ENCODE measurements at places on chromosomes 2 and 18.

DNA sequence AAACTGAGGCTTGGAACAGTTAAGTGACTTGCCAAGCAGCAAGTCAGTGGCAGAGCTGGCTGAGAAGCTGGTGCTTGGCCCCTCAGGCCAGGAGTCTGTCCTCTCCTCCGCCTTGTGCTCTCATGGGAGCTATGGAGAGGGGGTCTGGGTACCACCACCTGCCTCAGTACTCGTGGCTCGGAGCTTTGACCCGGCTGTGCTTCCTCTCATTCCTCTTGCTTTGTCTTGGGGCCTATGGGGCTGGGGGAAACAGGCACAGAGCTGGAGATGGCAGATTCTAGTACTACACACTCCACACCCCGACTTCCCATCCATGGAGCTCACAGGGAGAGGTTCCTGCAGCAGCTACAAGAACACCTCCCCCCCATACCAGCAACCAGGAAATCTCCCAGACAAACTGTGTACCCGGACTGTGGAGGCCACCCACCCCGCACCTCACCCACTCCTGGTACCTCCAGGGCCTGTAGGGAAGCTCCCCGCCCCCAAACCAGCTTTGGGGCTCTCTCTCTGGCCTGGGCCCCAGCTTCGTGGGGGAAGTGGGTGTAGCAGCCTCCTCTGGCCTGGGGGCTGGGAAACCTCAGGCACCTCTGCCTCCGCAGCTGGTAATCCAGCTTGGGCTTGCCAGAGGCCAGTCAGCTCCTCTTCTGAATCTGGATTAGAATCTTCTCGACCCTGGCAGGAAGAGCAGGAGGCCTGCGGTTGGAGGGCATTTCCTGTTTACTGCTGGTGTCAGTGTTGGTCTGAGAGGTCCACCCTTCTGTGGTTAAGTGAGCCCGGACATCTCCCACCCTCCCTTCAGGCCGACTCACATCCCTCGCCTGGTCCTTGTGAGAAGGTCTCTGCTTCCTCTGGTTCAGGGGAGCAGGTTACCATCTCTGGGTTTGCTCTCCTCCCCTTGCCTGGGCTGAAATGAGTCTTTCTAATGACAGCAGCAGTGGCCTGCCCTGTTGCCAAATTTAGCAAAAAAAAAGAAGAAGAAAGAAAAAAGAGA, 22.3 kb upstream of the RHOB start:
- no peak for DNase-seq

- DNase-seq: no peak
Measured at GRCh38 chr18:63570721-63571120, 16.4 kb upstream of the SERPINB13 start.

- no peak for DNase-seq
Measured at GRCh38 chr2:156279446-156280150, 52.9 kb downstream of the NR4A2 start.

DNA sequence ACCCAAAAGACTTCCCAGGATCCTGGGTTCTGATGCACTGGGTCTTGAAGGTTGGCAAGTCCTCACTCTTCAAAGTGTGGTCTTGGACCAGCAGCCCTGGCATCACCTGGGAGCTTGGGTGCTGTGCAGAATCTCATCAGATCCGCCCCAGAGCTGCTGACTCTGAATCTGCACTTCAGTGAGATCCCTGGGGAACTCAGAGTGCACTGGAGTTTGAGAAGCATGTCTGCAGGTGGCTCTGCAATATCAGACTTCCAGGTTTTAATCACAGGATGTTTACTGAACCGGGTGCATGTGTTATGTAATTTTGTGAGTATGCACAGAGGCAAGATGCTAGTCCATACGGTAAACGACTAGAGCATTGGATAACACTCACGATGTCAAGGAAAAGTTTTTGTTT, 58.0 kb upstream of the BOD1L2 start:
- no peak for DNase-seq

DNA sequence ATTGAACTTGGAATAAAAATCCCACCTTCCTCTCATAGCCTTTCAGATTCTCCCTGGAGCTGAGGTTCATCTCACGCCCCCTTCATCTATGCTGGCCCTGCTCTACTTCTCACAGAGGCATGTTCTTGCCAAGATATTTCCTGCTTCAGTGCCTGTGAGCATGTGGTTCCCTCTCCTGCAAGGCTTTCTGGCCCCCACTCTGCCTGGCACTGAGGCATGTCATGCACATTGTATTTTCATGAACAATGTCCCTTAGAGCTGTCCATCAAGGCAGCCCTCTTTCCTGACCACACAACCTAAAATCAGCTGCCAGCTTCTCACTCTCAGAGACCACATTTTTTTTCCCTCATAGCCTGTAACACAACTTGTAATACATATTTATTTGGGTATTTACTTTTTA, 18.0 kb upstream of the HK2 start:
- no peak for DNase-seq

- no peak for DNase-seq
Measured at GRCh38 chr2:190533968-190534309, 583 bp downstream of the NEMP2 start.

- DNase-seq: no peak
Measured at GRCh38 chr18:69683176-69683575, 264.5 kb downstream of the CD226 start.

GRCh38 chr2:67510745-67511144, 113.6 kb downstream of the ETAA1 start:
- no peak for DNase-seq

DNA sequence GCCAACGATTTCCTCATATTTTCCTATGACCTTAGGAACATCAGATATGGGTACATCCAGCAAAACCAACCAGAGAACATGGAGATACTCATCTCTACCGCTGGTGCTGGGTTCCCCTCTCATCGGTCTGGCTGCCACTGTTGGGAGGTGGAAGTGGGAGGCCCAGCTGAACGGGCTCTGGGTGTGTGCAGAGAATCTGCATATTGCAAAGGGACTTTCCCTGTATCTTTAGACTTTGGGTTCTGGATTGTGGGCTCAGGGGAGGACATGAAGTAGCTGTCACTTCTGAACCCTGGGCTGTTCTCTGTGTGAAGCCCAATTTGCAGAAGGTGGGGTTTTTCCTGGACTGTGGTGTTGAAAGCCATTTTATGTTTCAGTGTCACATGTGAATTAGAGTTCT, 30.0 kb downstream of the RAPGEF4 start:
- no peak for DNase-seq

DNA sequence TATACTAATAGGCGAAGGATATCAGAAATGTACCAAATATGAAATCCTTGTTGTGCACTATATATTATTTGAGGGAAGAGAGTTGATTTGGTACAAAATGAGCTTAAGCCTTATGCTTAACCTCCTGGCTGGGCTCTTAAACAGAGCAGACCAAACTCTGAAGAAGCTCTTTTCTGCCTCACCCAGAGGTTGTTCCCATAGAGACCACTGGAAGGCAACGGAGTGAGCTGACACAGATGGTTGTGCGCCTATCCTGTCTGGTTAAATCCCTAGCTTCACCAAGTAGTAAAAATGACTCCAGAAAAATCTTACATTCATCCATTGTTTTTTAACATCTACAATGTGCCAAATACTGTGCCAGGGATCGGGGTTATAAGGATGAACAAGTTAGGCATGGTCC, 55.9 kb upstream of the NOL4 start:
- no peak for DNase-seq

DNA sequence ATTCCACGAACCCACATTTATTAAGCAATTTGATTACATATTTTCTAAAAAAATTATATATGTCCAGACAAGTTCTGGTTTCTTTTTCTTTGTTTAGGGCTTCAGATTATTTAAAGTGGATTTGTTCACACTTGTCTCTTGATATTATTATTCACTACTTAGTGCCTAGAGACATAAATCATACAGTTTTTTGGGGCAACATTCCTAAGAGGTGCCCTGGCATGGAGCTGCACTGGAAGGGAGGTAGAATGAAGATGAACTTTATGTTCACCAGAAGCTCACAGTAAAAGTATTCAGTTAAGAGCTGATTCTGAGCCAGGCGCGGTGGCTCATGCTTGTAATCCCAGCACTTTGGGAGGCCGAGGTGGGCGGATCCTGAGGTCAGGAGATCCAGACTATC, 762.7 kb upstream of the TMEFF2 start:
- DNase-seq: no peak

DNA sequence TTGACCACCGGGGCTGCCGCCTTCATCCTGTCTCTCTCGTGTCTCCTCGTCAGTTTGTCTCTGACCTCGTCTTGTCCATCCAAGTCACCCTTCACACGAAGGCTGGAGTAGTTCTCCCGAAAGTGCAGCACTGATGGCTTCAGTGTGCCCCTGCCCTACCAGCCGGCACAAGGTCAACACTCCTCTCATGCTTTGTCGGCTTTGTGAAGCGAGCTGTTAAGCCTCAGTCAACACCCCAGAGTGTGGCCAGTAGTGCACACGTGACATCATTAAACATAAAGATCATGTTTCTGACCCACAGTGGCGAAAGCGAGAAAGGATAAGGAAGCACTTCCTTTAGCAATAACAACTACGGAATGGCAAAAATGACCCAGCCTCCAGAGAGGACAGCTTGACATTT, 23.2 kb downstream of the ACKR3 start:
- no peak for DNase-seq

- no peak for DNase-seq
Measured at GRCh38 chr18:48022531-48023329, 92.3 kb upstream of the SMAD2 start.

- no peak for DNase-seq
Measured at GRCh38 chr18:31977270-31977872, 34.4 kb upstream of the TRAPPC8 start.

DNA sequence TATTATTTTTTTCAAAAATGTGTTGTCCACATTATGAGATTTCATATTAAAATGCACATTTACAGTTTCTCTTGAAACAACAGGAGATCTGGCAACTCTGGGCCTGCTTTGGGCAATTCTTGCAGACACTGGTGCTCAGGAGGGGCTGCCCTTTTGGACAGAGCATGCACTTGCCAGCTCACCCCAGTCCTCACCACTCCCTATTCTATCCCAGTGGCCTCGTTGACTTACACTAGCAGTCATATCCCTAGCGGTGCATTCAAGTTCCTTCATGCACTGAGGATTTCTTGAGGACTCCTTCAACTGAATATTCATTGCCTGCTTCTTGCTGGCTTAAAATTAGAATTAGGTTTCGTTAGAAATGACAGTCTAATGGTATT, 87.9 kb upstream of the FHL2 start:
- DNase-seq: no peak

- DNase-seq: no peak
Measured at GRCh38 chr2:230048010-230048671, 20.6 kb downstream of the SLC16A14 start.

- no peak for DNase-seq
Measured at GRCh38 chr2:59776726-59777008, 776.8 kb downstream of the BCL11A start.

- no peak for DNase-seq
Measured at GRCh38 chr2:17590342-17590911, 49.9 kb downstream of the VSNL1 start.

DNA sequence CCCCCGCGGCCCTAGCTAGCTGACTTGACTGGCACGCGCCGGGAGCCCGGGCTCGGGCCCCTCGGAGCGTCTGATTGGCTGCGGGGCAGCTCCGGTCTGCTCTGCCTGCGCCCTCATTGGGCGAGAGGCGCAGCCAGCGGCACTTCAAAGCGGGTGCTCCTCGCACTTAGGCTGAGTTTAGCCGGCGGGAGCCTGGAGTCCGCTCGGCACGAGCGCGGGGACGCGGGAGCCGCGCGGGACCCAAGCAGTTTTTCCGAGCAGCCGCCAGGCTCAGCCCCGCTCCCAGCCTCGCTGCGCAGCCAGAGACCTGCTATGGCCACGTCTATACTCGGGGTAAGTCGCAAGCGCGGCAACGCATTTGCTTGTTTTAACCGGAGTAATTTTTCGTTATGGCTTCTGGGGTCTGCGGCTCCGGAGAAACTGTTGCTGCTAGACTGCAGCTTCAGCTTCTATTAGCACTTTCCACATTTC, at the start of gene SP9:
TSS of gene SP9 (plus strand) at position 174 of the 471 bp plus-strand sequence. CDS start at position 313, 139 bp downstream.
- DNase-seq: no peak

DNA sequence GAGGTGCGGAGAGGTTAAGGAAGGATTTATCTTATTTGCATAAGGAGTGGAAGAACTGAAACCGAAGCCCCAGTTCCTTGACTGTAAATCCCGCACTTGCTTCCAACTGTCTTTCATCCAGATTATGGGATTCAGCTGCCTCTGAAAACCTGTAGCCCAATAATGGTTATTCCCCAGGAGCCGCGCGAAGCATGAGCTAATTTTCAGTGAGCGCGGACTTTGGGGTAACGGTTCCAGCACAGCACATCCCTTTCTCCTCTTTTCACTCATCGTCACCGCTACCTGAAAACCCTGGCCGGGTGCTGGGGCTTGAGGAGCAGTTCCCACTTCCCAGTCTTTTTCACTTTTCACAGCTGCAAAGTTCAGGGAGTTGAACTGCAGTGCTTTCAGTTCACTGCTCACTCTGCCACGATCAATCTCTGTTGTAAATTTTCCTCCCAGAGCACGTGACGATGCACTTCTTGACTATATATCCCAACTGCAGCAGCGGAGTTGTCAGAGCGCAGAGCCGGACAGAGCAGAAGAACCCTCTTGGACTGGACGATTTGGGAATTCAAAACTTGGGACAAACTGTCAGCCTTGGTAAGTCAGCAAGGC, at the start of gene KCNE4:
TSS of gene KCNE4 (plus strand) at position 498 of the 597 bp plus-strand sequence. CDS start 641 bp downstream, outside the sequence.
- DNase-seq: no peak

DNA sequence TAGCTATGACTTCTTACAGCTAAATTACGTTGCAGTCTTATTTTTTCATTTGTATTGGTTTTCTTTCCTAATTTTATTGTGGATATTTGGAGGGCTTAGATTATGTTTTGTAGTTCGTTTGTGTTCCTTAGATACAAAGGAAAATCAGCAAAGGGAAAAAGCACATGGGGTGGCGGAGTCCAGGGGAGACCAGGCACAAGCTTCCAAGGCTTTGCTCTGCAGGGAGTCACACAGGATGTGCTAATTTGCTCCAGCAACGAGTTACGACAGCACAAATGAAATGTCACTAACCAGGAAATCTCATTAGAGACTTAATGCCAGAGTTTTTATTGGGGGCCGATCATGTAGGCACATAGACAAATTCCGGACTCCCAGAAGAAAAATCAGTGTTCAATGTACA, 60.5 kb upstream of the CABYR start:
- DNase-seq: no peak

DNA sequence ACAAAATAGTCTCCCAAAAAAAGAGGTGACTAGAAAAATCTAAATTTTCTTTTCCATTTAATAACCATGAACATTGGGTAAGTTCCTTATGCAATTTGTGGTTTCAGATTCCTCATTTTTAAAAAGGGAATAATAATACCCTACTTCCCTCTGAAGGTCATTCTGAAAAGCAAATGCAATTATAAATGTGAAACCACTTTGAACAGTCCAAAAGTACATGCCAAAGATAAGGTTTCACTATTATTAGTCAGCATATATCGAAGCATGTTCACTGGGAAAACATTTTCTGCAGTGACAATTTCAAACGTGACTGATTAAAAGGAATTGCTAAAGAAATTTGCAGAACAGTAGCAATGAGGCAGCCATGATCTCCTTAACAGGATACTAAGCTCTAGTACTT, 100.1 kb upstream of the RNF152 start:
- no peak for DNase-seq

DNA sequence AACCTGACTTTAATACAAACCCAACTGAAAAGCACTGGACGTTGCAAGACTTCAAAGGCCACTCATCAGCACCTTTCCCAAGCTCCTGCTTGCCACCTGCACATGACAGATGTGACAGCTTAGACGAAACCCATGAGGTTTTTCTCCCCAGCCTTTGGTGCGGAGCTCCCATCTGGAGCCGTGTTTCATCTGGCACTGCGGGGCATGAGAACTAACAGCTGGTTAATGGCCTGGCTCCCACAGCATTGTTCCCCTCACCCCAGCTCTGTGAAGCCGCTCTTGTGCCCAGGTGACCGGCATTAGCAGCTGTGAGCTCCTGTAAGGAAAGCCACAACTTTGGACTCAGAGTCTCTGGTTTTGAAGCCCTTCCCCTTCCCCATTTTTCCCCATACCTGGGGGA, 50.9 kb downstream of the GALR1 start:
- DNase-seq: no peak

Data from stimulated activated CD4-positive, alpha-beta T cell treated with anti-CD3 and anti-CD28 coated beads, Interleukin-1b, Interleukin-23, amount 100 ng/mL, for 24 hours (primary cell).